ENCODE measurements at places on chromosomes 2 and 18.
A peak's percentile ranks its signal among the peaks of the same experiment; 100 is the strongest.

DNA sequence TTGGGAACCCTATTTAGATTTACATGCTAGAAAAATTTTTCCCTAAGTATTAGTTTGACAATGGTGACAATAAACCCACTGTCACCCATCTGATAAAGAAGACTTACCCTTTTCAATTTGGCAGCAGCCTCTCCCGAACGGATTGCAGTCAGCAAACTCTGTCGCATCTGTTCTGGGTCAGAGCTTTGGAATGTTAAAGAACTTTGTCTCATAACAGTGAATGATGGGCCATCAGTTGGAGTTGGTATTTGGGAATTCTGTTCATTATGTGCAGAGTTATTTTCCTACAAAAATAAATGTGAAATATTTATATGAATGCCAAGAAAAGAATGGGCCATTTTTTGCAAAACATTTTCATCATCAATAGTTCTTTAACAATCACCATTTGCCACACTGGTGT, 70.8 kb upstream of the GRB14 start:
- no peak for DNase-seq

GRCh38 chr2:95042472-95043271, 17.2 kb downstream of the MAL start:
- no peak for DNase-seq

- DNase-seq = no peak
Measured at GRCh38 chr2:160321006-160321405, 120.9 kb upstream of the ITGB6 start.

DNA sequence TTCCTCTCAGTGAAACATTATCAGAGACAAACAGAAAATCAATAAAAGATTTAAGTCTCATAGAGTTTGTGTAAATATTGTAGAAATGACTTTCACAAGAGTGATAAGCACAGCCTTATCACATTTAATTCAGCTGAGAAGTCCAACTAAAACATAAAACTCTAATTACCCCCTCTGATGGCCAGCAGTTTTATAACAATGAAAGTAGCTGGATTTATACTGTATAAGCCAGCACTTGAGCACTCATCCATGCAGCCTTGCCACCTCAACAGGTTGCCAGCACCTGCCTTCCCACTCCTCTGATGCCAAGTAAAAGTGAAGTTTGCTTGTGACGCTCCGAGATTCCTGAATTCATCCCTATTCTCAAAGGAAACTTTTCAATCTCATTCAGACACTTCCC, 103.0 kb upstream of the STK39 start:
- DNase-seq = no peak

- DNase-seq = no peak
Measured at GRCh38 chr2:137809837-137810236, 154.4 kb upstream of the HNMT start.

DNA sequence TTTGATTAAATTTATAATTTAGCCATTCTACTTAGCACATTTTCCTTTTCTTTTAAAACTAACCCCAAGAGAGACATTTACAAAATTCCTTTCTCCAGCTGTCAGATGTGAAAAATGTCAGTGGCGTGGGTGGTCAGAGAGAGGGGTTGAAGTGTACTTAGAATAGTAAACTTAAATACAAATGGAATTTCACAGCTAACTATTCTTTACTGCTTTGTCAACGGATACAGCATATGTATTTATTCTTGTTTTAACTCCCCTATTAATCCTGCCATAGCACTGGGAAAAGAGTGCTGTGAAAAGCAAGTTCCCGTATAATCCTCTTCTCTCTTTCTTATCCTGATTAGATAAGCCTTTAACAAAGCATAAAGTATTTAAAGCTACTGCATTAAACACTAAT, 191.4 kb upstream of the CHAC2 start:
- no peak for DNase-seq

- DNase-seq = no peak
Measured at GRCh38 chr2:182540252-182540651, 113.4 kb upstream of the PDE1A start.

- DNase-seq = no peak
Measured at GRCh38 chr2:239457586-239458445, 57.0 kb upstream of the HDAC4 start.

DNA sequence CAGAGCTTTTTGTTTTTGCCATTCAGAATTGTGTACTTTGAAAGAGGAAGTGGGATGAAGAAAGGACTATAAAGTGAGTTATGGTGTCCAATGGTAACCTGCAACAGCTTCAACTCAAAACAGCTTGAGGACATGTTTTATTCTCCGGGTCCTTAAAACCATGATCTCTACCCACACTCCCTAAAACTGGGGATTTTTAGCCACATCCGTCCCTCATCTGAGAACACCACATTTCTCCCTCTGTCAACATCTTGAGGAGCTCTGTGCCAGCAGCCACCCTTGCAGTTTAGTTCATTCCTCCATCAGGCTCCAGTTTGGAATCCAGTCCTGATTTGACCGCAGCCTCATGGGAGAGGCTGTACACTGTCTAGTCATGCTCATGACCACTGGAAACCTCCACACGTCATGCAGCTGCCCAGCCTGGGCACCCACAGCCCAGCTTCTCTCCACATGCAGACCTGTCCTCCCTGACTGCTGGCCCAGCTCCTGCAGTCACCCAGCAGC, 62.6 kb downstream of the C18orf63 start:
- no peak for DNase-seq

DNA sequence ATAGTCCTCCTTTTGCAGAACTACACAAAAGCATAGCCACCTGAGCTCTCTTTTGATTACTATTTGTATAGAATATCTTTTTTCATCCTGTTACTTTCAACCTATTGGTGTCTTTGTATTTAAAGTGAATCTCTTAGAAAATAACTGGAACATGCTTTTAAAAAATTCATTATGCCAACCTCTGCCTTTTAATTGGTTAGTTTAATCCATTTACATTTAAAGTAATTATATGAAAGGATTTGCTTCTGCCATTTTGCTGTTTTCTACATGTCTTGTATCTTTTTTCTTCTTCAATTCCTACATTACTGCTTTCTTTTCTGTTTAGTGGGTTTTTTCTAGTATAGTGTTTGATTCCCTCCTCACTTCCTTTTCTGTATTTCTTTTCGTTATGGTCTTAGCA, 407.5 kb upstream of the ZEB2 start:
- no peak for DNase-seq

DNA sequence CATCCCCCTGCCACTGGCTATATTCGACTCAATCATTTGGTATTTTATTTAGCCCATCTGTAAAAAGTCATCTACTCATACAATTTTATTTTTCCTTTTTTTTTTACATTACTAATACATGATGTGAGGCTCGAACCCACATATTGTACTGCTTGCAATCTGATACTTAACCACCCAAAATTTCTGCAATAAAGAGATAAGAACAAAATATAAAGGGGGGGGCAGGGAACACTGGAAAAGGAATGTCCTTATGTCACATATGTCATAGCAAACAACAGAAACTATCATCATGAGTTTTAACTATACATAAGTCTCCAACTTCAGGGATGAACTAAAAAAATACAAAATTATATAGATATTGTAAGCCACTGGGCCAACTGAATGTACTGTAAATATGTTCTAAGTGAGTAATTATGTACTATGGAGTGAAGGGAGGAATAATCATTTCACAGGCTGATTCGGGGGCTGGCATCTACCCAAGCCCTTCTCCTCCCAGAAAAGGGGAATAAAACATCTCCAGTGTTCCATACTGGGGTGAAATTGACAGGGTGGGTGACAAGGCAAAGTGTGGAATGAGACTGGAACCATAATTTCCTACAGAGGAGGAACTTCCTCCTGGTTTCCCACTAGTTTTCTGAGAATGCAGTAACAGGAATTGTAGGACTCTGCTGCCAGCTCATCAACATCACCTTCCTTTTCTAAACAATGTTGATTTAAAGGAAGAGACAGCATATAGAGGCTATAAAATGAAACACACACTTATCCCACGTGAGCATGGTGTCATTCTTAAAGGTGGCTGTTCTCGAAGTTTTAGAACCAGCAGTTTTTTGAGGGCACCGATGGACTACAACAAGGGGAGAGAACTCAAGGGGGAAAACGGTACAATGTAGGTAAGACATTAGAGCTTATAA, 79.5 kb downstream of the FARSB start:
- DNase-seq = no peak

GRCh38 chr2:70733646-70734180, 34.3 kb downstream of the ADD2 start:
- no peak for DNase-seq

- DNase-seq = no peak
Measured at GRCh38 chr2:15127876-15128275, 433.3 kb downstream of the NBAS start.

DNA sequence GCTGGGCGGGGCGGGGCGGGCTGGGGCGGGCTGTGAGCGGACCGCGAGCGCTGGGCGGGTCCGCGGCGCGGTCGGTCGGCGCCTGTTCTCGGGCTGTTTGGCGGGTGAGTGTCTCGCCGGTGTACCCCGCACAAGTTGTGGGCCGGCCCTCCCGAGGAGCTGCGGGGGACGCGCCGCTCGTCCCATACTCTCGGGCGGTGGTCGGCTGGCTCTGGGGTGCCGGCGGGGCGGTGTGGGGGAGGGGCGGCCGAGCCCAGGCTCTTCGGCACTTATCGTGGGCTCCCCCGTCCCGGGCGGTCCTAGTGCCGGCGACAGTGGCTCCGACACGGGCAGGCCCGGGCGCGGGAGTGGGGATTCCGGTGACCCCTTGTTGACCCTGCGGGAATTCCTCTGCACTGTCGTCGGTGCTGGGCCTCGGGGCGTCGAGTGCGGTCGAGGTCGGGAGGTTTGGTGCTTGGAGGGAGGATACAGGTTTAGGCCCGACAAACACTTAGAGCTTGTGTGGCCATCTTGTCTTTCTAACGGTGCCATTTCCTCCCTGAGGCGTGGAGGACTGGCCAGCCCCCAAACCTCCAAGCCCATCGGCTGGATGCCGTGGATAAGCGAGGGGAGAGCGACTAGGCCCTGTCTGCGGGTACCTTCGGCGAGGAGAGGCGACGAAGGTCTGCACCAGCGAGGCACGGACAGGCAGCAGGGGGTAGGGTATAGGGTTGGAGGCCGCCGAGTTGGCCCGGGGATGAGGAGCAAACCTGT, at the start of gene SEPTIN2:
SEPTIN2 (plus strand) TSS at position 47 of the 753 bp plus-strand sequence. CDS start 8,308 bp downstream, outside the sequence.
- peak; percentile 72 for DNase-seq

DNA sequence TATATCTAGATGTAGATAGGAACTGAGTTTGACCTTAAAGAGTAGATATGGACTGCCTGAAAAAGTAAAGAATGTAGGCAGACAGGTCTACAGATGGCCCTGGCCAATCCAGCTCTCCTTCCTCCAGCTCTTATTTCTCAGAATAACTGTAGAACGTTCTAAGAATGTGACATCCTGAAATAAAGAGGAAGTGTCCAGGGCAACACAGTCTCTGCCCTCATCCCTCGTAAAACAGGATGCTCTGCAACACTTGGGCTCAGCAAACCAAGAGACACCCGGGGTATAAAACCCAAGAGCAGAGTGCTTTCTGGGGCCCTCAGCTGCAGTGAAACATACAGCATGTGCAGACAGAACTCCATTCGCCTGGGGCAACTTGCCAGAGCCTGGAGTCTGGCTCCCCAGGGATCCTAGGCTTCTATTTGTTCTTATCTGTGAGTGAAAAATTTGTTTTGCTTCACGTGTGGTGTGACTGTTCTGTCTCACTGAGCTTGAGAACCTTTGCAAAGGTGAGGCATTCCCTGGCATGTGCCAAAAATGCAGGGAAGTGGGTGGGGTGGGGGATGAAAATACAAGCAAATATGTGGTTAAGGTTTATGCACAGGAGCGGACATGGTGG, 401.0 kb downstream of the SETBP1 start:
- DNase-seq = no peak

DNA sequence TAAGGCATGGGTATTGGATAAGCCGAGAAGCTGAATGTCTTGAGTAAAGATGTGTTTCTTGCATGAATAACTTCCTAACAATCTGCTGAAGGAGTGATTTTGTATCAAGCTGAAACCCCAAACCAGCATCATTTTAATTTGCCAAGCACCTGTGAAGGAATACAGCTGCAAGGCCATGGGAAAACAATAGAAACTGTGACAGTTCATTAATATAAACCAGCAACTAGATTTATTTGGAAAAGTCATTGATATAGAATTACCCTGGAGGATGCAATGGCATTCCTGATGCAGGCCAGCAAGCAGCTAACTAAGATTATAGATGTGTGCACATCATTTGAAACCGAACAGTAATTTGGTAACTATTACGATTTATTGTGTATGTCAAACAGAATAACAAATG, 155.7 kb upstream of the TCF4 start:
- no peak for DNase-seq

- no peak for DNase-seq
Measured at GRCh38 chr2:129253461-129253812, 726.0 kb upstream of the RAB6C start.
